ENCODE measurements at places on chromosomes 6 and 20.

- DNase-seq = no peak
Observed at GRCh38 chr6:26186652-26187051, 99.4 kb downstream of the HFE start.

DNA sequence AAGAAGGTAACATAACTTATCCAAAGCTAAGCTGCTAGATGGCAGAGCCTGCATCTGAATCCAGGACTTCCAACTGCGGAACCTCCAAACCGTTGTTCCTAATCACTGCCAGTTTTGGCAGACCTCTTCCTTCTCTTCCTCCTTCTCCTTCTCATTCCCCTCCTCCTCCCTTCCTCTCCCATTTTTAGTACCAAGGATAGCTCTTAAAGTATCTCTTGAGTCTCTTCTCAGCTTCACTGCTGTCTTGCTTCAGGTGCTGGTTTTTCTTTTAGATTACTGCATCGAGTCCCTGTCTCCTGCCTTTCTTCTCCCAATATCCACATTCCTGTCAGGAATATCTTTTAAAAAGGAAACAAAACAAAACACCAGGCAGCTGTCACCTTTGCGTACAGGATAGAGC is 77.1 kb downstream of the CDYL start:
- no peak for DNase-seq

DNA sequence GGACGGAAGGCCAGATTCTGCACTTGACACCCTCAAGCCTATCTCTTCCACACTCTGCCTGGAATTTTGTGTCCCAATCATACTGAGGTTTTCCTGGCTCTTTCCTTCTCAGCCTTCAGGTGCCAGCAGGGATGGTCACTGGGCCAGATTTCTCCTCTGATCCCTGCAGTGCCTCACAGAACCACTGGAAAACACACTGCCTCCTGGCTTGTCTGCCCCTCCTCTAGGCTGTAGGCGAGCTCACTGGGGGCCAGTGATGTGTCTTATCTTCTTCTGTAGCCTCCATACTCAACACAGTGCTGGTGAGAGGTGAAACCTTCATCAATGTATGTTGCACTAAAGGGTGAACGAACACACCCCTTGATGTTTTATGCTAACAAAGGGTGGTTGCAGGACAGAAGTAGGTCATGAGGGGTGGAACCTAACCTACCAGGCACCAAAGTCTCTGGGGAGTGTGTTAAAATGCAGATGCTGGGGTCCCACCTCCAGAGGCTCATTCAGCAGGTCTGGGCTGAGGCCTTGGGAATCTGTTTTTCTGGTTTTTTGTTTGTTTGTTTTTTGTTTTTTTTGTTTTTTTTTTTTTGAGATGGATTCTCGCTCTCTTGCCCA is 80.3 kb downstream of the CDH26 start:
- no peak for DNase-seq

GRCh38 chr20:11810311-11811083 is 107.2 kb upstream of the BTBD3 start:
- DNase-seq = no peak

- no peak for DNase-seq
Observed at GRCh38 chr6:122652431-122652830, 42.2 kb downstream of the PKIB start.

GRCh38 chr6:14707971-14708465 is 537.9 kb upstream of the JARID2 start:
- no peak for DNase-seq

GRCh38 chr6:158328952-158329351 is 16.7 kb downstream of the TULP4 start:
- DNase-seq = no peak

DNA sequence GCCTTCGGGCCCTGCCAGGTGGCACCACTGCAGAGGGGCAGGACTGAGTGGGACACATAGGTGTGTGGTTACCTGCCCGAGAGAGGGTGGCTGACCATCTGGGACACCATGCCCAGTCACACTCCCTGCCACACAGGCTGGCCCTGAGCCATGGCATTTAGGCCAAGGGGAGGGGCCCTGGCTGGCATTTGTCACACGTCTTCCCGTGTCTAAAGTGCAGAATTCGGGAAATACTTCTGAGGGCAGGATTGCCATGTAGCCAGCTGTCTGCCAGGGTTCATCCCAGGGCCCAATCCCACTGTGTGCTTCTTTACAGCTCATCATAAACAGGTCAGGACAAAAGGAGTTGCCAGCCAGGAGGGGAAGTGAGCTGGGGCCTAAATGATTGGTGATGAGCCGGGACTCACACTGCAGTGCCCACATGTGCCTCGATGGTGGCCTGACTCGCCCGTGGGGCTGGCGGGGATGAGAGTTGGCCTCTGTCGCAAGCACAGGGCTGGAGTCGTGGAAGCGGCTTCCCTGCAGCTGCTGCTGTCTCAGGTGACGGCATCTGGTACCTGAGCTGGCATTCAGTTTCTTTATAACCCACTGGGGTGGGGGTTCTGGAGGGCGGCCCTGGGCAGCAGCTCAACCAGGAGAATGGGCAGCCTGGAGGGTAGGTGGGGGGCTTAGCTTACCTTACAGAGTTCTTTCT is 5.9 kb upstream of the UNC93A start:
- no peak for DNase-seq

- no peak for DNase-seq
Observed at GRCh38 chr6:38080889-38081288, 261.4 kb downstream of the ZFAND3 start.

GRCh38 chr6:106922626-106923025 is 51.9 kb downstream of the CD24 start:
- no peak for DNase-seq

DNA sequence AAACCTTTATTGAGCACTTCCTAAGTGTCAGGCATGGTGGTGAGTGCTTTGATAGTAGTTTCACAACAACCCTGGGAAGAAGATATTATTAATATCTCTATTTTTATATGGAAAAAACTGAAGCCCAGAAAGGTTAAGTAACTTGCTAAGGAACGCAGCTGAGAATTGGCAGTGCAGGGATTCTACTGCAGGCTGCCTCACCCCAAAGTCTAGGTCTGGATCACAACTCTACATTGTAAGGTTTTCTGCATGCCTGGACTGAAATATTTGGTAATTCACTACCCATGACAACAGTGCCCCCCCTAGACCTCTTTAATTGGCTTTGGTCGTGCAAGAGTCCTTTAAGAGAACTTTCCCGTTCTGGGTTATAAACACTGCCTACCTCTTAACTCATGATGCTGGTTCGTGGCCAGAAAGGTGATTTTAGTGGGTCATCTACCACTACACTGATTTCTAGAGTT is 67.1 kb upstream of the KCNQ5 start:
- no peak for DNase-seq

DNA sequence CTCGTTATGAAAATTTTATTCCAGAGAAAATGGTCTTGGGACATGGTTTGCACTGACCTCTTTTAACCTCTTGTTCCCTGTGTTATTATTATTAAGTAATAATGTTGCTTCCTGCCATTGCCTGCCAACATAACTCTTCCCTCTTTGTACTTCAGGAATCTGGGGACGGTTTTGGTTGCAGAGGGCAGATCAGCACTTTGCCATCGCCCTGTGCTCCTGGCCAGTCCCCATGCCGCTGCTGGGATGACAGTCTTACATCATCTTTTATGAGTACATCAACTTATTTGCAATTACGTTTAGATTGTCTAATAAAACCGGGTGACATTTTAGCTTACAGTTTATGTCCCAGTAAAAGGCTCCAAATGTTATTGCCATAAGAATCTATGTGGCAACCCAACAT is 157.2 kb downstream of the CDH26 start:
- DNase-seq = no peak
